ENCODE measurements at places on chromosomes 2 and 18.

GRCh38 chr2:217940261-217941220, 62.3 kb downstream of the TNS1 start:
- no peak for DNase-seq

- DNase-seq = no peak
These were observed 30.9 kb downstream of the FAM171B start for GRCh38 chr2:186724736-186725135.

DNA sequence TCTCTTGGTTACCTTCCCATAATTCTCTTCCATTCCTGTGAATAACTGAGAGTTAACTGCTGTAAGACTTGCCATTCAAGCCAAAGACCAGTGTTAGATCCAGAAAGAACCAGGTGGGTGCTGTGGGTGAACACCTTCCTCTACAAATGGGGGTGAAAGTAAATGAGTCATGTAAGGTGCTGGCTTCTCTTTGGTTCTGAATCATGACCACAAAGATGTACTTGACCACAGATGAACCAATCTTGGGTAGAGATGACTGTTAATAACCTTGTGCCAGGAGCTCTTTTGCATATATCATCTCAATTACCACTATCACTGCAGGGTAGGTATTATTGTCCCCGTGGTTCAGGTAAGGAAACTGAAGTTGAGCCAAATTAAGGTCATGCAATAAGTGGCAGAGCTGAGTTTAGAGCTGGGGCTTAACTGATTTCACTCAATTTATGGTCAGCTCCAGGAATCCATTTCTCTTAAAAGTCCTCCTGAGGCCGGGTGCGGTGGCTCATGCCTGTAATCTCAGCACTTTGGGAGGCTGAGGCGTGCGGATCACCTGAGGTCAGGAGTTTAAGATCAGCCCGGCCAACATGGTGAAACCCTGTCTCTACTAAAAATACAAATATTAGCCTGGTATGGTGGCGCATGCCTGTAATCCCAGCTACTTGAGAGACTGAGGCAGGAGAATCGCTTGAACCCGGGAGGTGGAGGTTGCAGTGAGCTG, 244.9 kb upstream of the CXCR4 start:
- no peak for DNase-seq

DNA sequence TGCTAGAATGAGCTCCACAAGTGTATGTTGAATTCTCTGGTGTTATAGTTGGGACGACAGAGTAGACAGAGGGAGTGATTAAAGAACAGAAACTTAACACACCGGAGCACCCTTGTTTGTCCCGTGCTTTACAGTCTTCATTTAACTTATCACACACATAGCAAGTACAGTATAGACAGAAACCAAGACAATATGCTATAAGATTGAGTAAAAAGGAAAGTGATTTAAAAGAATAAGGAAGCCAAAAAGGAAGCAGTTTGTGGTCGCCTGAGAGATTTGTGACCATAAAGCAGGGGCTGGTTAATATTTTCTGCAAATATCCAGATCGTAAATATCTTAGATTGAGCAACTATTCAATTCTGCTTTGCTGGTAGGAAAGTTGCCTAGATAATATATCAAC, 1128.4 kb downstream of the TSN start:
- no peak for DNase-seq

DNA sequence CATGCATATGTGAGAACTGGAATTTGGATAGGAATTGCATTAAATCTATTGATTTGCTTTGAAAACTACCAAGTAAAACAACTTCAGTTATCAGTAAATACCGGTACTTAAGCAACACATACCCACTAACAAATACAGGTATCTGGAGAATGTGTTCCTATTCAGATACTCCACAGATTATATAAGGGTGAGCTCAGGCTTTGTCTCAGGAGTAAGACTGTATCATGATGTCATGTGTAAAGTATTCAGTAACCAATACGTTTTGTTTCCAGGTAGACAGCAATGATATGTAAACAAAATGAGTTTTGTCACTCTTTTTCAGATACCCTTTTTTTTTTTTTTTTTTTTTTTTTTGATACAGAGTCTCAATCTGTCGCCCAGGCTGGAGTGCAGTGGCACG, 74.8 kb downstream of the DSC3 start:
- DNase-seq = no peak

- DNase-seq = no peak
These were observed 842 bp upstream of the CKAP2L start for GRCh38 chr2:112765251-112765650.

- DNase-seq = no peak
These were observed 28.8 kb downstream of the HDAC4 start for GRCh38 chr2:239371726-239372686.

DNA sequence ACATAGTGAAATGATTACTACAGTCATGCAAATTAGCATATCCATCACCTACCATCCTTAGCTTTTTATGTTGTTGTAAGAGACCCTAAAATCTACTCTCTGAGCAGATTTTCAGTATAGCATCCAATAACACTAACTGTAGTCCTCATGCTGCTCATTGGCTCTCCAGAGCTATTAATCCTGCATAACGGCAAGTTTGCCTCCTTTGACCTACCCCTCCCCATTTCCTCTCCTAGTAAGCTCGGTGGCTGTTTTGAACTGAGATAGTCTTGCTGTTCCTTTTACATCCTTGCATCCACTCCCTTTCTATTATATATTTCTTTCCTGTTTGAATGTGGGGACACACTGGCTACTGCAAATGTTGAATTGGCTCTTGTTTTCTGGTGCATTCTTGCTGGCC, 481.5 kb downstream of the TSN start:
- DNase-seq = no peak

DNA sequence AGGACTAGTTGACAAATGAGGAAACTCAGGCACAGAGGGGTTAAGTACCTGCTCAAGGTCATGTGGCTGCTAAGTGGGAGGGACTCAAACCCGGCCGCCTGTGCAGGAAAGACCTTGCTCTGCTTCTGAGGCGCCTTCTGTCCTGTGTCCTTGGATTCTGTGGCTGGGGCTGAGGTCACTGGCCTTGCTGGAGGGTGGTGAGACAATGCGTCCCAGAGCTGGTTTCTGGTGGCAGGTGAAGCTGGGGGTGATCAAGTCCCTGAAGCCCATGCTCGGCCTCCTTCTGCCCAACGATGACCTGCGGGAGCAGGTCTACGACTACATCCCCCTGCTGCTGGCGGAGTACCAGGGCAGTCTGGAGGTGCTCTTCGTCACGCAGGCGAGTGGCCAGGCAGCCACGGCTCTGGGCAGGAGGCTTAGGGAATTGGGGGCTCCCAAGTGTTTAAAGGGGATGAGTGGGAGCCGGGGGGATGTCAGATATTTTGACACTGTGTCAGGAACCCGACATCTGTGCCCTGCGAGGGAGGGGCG, 16.1 kb downstream of the MROH2A start:
- no peak for DNase-seq

DNA sequence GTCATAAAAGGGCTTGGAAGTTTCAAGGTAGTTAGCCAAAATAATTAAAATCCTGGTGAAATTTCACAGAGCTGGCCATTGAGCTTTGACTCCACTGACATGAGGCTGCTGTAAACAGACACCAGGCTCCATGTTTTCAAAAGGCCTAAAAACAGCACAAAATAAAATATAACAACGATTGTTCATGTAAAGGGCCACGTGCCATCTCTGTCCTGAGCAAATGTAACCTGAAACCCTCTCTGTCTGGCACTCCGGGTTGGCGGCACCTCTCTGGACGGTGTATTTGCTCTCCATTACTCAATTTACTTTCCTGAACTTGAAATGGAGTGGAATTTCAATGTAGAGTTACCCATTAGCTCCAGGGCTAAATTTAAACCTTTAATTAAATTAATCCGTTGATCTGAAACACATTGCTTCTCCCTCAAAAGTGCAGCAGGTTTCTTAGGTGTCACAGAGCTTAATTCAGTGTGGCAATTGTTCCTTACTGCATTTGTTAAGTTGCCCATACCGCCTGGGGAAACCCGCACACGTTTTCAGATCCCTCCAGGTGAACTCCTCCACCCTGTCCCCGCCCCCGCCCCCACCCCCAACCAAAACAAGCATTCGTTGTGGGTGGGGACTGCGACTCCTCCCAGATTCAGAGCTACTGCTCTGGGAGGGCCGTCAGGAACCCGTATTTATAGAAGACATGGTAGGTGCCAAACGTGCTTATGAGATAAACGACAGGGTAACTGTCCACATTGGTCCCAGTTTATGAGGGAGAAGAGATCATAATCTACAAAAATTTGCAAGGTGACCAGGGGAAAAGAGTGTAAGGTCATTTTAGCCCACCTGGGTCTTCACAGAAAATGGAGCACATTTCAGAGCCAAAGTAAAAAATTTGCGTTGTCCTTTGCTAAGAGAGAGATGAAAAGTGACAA, 1.2 kb upstream of the CABLES1 start:
- peak; percentile 75 for DNase-seq

All from NCI-H187 treated with DMSO at 0.1 percent for 48 hours (cell line).